Activated T-cell treated with anti-CD3 and anti-CD28 coated beads, Interleukin-2, amount 50 U/mL, for 48 hours (primary cell): ENCODE measurements at places on chromosomes 5 and 9.

DNA sequence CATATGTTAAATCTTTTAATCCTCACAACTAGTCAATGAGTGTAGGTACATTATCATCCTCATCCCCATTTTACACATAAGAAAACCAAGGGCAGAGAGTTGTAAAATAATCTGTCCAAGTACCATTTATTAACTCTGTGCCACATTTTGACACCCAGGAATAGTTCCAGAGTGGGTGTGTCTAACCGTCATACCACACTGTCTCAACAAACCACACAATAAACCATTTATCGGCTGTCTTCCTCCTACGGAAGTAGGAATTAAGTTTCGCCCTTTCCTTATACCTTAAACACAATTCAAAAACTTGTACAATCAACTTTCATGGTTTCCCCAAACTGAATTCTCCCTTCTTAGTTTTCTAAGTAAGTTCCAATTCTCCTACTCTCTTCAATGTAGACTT, 11.4 kb downstream of the AP3B1 start:
- no peak for DNase-seq

- DNase-seq, result no peak
Measured at GRCh38 chr9:115590011-115590410, 472.1 kb upstream of the TNC start.

DNA sequence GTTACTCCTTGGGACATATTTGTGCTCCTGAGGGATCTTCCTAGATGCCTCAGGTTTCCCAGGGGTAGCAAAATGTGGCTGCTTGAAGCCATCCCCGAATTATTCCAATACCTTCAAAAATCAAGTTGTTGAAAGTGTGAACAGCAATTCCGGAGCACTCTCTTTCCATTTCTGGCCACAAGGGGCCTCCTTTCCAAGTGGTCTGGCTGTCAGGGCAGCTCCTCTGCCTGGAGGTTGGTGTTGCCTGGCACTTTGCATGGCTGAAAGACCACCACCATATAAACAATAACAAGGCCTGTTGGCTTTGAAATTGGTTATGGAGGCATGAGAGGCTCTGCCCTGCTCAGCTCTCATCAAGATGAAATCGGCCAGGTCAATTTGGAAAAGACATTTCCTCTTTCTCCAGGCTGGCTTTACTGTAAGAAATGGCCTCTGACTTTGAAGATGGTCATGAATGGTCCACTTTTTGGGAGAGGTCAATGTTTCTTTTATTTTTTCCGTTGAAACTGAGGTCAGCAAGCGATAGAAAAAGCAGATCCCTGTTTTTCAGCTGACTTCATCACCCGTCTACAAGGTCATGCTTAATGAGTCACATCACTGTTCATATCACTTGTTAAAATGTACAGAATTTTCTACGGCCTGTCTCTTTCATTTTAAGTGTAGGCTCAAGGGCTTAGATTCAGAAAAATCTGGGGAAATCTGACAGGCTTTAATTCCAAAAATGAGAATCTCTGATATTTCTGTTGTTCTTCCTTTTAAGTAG, 481.1 kb upstream of the ZNF608 start:
- DNase-seq, result no peak

DNA sequence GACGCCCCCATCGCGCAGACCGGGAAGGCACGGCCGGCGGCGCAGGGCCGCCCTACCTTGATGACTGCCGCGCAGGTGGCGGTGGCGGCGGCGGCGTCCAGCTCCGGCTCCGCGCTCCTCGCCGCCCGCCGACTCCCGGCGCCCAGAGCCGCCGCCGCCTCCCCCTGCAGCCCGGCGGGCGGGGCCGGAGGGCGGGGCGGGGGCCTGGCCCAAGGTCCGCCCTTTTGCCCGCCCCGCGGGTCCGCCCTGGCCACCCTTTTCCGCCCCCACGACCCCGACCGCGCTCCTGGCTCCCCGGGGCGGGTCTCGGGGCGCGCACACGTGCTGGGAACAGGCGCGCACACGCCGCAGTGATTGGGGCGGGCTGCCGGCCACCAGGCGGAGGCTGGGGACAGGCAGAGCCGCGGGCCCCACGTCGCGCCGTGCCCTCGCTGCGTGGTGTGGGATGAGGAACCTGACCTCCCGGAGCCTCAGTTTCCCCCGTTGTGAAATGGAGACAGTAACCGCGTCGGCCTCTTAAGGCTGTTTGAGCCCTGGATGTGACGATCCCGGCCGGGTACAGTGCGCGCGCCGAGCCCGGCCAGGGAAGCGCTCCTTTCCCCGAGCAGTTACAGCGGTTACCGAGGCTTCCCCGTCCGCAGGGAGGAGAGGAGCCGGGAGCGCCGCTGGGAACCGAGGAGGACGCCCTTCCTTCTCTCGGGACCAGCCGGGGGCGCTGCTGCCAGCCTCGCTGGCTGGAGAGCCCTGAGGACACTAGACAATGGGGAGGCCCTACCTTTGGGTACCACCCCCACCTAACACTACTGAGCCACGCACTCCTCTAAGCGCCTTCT, at the start of gene CORO2A:
Gene CORO2A (minus strand): TSS at position 135 of the 833 bp plus-strand sequence. CDS start 34,977 bp downstream, outside the sequence.
- peak; percentile 75 for DNase-seq

- no peak for DNase-seq
Measured at GRCh38 chr5:143896966-143897365, 85.0 kb downstream of the HMHB1 start.

DNA sequence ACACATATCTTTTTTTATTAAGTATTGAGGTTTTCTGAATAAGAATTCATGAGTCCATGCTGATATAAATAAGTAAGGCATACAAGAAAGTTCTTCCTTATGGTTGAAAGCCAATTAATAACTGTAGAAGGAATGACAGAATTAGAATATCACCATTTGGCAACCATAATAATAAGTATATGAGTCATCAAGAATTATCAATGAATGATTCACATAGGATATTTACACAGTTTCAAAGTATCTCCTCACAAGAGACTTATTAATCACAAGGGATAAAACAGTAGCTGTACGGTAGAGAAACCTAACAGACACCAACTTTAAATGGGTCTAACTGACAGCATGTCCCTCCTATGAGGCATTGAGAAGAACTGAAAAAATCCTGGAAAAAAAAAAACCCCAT, 161.6 kb downstream of the NR3C1 start:
- DNase-seq, result no peak

- no peak for DNase-seq
Measured at GRCh38 chr5:102795526-102795925, 40.4 kb downstream of the PAM start.

- no peak for DNase-seq
Measured at GRCh38 chr5:132767150-132767549, 9.9 kb downstream of the SEPTIN8 start.

DNA sequence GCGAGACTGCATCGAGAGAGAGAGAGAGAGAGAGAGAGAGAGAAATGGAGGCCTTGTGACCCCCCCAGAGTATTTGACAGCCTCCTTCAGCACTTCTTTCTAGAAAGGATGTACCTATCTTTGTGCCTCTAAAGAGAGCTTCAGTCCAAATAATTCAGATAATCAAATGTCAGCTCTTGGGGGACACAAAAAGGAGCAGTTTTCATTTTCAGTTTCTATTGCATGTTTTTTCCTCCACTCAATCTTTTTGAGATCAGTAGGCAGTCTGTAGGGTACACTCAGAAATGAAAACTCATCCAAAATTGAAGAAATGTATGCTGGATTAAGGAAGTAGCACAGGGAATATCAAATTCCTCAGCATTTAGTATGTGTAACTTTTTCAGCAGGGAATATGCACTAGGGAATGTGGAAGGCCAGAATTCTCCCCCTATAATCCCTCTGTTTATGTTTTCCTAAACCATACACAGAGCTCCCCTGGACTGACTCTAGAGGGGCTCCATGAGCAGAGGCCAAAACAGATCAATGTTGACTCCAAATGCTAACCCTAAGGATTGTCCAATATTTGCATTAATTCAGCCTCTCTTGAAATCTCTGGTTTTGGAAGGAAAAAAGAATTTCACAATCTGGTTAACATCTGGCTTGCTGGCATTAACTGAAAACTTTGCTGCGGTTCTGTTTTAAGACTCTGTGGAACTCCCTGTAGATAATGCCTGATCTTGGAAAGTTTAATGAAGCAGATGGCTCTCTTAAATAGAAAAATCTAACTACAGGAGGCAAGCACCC, 250.1 kb downstream of the CEMIP2 start:
- DNase-seq, result no peak

GRCh38 chr5:98433673-98434072, 339.8 kb upstream of the RGMB start:
- DNase-seq, result no peak

DNA sequence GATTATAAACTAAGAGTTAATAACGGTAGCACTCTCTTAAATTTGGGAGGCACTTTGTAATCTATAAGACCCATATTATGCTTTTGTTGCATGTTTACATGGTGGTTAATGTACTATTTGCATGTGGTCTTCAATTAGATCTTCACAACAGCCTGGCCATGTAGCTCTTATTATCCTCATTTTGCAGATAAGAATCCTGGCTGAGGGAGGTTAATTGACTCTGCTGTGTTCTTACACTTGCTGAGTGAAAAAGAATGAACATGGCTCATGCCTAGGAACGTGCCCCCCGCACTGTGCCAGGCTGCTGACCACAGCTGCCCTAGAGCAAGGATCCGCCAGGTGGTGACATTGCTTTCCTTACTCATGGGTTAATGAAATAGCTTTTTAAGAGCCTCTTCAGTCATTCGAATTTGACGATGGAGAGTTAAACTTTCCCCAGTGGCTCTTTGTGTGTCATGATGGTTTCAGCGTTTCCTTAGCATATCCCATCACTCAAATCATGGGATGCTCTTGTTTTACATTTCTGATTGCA, 97.9 kb downstream of the CDH6 start:
- DNase-seq, result no peak

GRCh38 chr5:158202801-158203200, 343.9 kb upstream of the CLINT1 start:
- DNase-seq, result no peak

DNA sequence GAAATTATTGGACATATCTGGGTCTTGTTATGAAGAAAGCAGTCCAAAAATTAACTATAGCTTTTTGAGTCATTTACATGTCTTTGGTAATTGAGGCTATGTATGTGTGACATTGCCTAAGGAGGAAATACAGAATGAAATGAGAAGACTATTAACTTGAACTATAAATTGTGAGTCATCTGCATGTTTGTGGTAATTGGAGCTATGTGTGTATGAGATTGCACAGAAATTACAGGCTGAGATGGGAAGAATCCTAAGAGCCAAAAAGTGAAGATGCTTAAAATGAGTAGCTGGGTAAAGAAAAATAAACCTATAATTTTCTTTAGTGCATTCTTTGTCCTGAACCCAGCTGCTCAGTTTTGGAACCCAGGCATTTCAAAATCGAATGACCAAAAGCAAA, 747.6 kb upstream of the EDIL3 start:
- DNase-seq, result no peak
